ENCODE measurements at places on chromosomes 2 and 18. TPM values are rescaled to one million over a fixed set of nuclear protein-coding genes. Genes with fewer than 3 reads are reported as not detected.

MPP4 gene
- total RNA-seq = 6.8 TPM

IL1RL2 gene
- not detected for total RNA-seq

SLC11A1 gene
- not detected for total RNA-seq

EML6 gene
- total RNA-seq = 0.67 TPM

MAP4K4 gene
- total RNA-seq = 61.8 TPM

KLHL14 gene
- total RNA-seq = not detected

NOSTRIN gene
- total RNA-seq = 1.6 TPM

INPP5D gene
- 0.84 TPM for total RNA-seq

MAIP1 gene
- total RNA-seq = 29.8 TPM

APCDD1 gene
- total RNA-seq = not detected

CYTIP gene
- not detected for total RNA-seq

NR4A2 gene
- 0.10 TPM for total RNA-seq

LDLRAD4 gene
- 8.9 TPM for total RNA-seq

ABCG8 gene
- not detected for total RNA-seq

GPR45 gene
- not detected for total RNA-seq

DSG1 gene
- not detected for total RNA-seq

OTX1 gene
- total RNA-seq = 0.41 TPM

PRKAG3 gene
- total RNA-seq = not detected

ACVR1 gene
- 15.1 TPM for total RNA-seq

MC4R gene
- total RNA-seq = 3.9 TPM

OR6B2 gene
- not detected for total RNA-seq

KLHL30 gene
- 6.3 TPM for total RNA-seq

C2orf74 gene
- total RNA-seq = 51.5 TPM

PLCD4 gene
- 6.9 TPM for total RNA-seq

DYSF gene
- 13.6 TPM for total RNA-seq

EVX2 gene
- total RNA-seq = not detected
